ENCODE measurements at places on chromosomes 2 and 18. TPM values are rescaled to one million over a fixed set of nuclear protein-coding genes. Genes with fewer than 3 reads are reported as not detected.

Gene ATOH8
- total RNA-seq: 7.2 TPM

Gene RPRM
- not detected for total RNA-seq

Gene PER2
- 4.0 TPM for total RNA-seq

Gene CCDC178
- total RNA-seq: not detected

Gene STPG4
- total RNA-seq: not detected

Gene ALPG
- total RNA-seq: not detected

Gene SAG
- total RNA-seq: 0.12 TPM

Gene MDH1B
- total RNA-seq: 1.2 TPM

Gene PPP1R1C
- 4.2 TPM for total RNA-seq

Gene RAX
- not detected for total RNA-seq

Gene FOSL2
- 44.8 TPM for total RNA-seq

Gene NDUFV2
- total RNA-seq: 155 TPM

Gene ADD2
- total RNA-seq: not detected

Gene FMNL2
- total RNA-seq: 41.3 TPM

Gene SPATA3
- not detected for total RNA-seq

Gene DSEL
- total RNA-seq: 0.68 TPM

Gene FAM161A
- 2.2 TPM for total RNA-seq

Gene BMP10
- total RNA-seq: not detected

Gene MEIS1
- 5.2 TPM for total RNA-seq

Data from RPMI7951 (cell line).